ENCODE measurements at places on chromosomes 6 and 20.

DNA sequence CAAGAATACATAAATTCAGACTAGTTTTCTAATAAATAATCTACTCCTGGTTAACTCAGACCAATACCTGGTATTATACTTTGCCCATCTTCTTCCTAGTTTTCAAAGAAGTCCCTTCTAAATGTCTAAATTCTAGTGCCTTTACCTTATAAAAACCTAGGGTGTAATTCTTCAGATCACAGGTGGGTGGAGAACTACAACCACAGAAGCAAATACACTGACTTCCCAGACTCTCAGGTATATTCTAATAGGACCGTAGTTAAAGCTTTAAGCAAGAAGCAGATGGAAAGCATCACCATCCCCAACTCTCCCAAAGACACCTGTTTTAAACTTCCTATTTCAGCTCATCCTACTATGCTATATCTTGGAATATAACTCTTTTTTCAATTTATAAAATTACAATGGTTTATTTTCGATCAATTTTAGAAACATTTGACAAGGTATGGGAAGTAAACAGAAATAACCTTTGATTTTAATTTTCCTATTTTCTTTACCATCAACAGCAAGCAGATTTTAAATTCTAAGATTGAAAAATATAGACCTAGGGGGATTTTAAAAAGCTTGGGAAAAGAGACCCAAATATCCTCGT lies 15.8 kb downstream of the MAN1A1 start:
- no peak for DNase-seq

DNA sequence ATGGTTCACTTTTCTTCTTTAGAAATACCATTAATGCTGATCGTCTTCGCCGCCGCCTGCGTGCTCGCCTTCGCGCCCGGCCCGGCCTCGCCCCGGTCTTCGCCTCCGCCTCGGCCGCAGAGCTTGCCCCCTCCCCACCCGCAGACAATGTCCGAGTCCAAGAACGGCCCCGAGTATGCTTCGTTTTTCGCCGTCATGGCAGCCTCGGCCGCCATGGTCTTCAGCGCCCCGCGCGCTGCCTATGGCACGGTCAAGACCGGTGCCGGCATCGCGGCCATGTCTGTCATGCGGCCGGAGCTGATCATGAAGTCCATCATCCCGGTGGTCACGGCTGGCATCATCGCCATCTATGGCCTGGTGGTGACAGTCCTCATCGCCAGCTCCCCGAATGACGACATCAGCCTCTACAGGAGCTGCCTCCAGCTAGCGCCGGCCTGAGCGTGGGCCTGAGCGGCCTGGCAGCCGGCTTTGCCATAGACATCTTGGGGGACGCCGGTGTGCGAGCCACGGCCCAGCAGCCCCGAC lies 4.8 kb upstream of the PRPH2 start:
- peak; percentile 9 for DNase-seq

- no peak for DNase-seq
Measured at GRCh38 chr20:44212792-44213191, 2.2 kb upstream of the OSER1 start.

DNA sequence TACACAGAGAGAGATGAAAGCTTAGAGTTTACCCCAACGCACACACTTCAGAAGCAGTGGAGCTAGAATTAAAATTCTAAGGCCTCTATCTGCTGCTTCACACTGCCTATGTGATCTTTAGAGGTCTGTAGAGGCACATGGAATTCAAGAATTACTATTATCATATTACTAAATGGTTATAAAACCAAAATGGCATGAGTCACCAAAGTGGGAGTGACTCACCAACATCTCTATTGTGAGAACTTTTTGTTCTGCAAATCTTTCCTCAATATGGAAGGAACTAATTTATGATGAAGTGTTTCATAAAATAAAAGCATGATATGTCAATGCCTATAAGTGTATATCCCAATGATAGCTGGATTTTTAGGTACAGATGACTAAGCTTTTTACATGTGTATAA lies 28.5 kb upstream of the TMEM244 start:
- peak; percentile 9 for DNase-seq

GRCh38 chr6:167789358-167789757 lies 37.4 kb upstream of the AFDN start:
- no peak for DNase-seq

DNA sequence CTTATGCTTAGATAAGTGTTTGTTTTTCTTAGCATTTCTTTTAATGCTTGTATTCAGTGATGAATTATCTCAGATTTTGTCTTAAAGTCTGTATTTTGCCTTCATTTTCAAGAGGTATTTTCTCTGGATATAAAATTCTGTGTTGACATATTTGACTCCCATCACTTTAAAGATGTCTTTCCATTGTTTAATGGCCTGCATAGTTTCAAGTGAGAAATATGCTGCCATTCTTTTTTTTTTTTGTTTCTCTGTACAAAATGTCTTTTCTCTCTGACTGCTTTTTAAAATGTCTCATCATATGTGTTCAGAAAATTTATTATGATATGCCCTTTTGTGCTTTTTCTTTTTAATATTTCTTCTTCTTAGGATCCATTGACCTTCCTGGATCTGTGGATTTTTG lies 578.0 kb upstream of the NOX3 start:
- DNase-seq = no peak

DNA sequence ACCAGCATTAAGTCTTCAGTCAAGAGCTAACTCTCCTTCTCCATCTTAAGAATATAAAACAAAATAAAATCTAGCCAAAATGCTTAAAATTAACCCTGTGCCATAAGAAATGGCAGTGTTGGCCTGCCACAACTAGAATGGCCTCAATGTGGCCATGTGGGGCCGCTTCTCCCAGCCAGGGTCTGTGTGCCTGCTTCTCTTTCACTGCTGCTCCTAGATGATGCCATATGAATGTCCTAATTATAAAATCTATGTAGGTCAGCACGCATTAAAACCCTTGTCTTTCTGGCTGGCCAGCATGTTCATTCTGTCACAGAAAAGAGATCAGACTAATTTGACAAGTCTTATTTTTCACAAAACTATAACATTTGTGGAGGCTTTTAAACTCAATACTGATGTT lies 102.6 kb downstream of the C6orf118 start:
- no peak for DNase-seq

DNA sequence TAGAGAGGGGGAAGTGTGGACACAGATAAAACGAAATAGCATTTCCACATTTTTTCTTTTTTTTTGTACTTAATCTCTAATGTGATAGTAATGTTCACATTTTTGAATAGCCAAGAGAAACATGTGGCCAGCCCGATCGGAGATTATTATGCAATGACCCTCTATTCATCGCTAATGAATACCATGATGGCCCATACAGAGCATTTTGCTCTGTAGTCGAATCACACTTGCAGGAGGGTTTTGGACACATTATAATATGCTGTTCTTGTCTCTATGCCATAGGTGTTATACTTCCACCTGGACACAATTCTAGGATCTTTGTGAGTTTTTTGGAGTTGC lies 60.1 kb downstream of the MTHFD1L start:
- DNase-seq = no peak

DNA sequence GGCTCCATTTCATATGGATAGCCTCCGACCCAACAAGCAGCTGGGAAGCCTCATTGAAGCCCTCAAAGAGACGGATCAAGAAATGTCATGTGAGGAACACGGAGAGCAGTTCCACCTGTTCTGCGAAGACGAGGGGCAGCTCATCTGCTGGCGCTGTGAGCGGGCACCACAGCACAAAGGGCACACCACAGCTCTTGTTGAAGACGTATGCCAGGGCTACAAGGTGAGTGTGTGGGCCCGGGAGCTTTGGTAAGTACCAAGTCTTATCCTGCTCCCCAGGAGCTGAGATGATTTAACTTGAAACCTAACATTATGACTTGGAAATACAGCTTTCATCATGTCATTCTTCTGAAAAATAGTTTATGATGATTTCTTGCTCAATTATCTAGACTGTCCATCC lies 4.1 kb downstream of the TRIM38 start:
- no peak for DNase-seq

DNA sequence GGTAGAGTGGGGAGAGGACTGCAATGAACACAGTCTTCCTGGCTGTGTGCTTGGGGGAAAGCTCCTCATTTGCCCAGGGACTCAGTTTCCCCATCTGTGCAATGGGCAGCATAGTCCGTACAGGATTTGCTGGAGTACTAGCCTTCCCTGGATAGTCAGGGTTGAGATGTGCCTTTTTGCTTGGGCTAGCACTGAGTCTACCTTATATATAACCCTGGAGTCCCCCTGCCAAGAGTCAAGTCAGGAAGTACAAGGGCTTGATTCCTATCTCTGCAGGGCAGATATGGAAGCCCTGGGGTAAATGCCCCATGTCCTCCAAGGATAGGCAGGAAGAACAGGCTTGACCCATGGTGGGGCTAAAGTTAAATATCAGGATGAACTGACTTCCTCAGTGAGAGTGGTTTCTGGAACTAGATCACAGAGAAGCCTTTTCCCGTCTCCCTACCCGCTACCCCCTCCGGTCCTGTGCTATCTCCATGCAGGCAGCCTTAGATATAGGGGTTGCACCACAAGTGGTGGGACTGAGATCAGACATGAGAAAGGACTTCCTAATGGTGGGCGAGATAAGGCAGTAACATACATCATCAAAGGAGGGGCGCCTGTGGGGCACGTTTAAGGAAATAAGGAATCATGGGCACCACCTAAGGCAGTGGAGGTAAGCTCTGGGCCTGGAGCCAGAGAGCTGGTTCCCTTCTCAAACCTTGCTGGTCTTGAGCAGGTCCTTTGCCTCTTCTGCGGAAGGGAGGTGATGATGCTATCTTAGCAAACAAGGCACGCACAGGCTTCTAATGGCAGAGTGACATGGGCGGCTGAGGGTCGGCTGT lies 157.9 kb downstream of the MRPL14 start:
- no peak for DNase-seq

DNA sequence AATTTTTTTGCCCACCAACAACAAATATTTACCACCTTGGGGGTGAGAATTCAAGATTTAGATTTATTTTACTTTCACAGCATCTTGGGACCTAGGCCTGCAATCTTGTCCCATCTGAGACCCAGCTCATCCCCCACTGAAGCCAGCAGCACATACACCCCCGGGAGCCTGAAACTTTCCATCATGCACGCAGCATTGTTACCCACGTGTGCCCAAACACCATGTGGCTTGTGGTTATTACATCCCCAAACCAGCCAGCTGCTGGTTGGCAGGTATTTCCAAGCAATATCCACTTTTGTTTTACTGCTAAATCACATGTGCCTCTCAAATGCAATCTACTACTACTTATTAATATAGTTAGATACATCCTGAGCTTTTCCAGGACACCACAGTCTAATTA lies 149.3 kb upstream of the NT5E start:
- DNase-seq = no peak
